Activated T-helper 1 cell treated with anti-CD3 and anti-CD28 coated beads, Interleukin-12 subunit alpha, Interleukin-12 subunit beta, Interleukin-2, Interleukin-4 antibody, amounts not matched to agents 30 ng/mL and 10 ng/mL and 1 ng/mL, durations not matched to agents 14 hours and 24 hours and 36 hours (primary cell): ENCODE measurements at places on chromosomes 5 and 9. TPM values are rescaled to one million over a fixed set of nuclear protein-coding genes. Genes with fewer than 3 reads are reported as not detected.

Gene THBS4
- 1.3 and 2.0 TPM in 2 replicates for total RNA-seq

Gene DOLK
- total RNA-seq: 17.7 and 18.1 TPM in 2 replicates

Gene GMCL2
- total RNA-seq: not detected in 2 replicates

Gene SLCO6A1
- total RNA-seq: not detected in 2 replicates

Gene ARAP3
- total RNA-seq: 7.1 and 7.2 TPM in 2 replicates

Gene PGM5
- not detected in 2 replicates for total RNA-seq

Gene IL5
- 1.5 and 2.2 TPM in 2 replicates for total RNA-seq

Gene TMEM215
- not detected in 2 replicates for total RNA-seq

Gene NR5A1
- not detected in 2 replicates for total RNA-seq

Gene PTGDS
- total RNA-seq: 0.36 TPM in 1 of 2 replicates, not detected in the other

Gene CENPH
- 32.3 and 35.5 TPM in 2 replicates for total RNA-seq

Gene EMB
- total RNA-seq: 80.6 and 81.8 TPM in 2 replicates

Gene ORM2
- total RNA-seq: not detected in 2 replicates

Gene PAM
- total RNA-seq: 74.0 and 80.7 TPM in 2 replicates

Gene SPATA31E1
- total RNA-seq: not detected in 2 replicates

Gene CARD9
- total RNA-seq: 7.1 and 7.2 TPM in 2 replicates

Gene SPATA31A3
- not detected in 2 replicates for total RNA-seq

Gene SMIM27
- total RNA-seq: 8.7 and 11.0 TPM in 2 replicates

Gene PLEKHG4B
- not detected in 2 replicates for total RNA-seq

Gene WNK2
- total RNA-seq: 2.2 and 3.0 TPM in 2 replicates

Gene SLC35D2
- total RNA-seq: 7.9 and 8.5 TPM in 2 replicates

Gene ADAMTS16
- total RNA-seq: not detected in 2 replicates

Gene ENTR1
- 50.0 and 54.5 TPM in 2 replicates for total RNA-seq

Gene SLC25A2
- total RNA-seq: 0.20 and 0.57 TPM in 2 replicates

Gene CER1
- total RNA-seq: not detected in 2 replicates

Gene MEGF10
- not detected in 2 replicates for total RNA-seq
